Activated CD8-positive, alpha-beta memory T cell treated with anti-CD3 and anti-CD28 coated beads for 1 hour (primary cell): ENCODE measurements at places on chromosomes 7 and 10.

- DNase-seq, result no peak
These were observed 43.8 kb upstream of the SEMA3D start for GRCh38 chr7:85230623-85231022.

DNA sequence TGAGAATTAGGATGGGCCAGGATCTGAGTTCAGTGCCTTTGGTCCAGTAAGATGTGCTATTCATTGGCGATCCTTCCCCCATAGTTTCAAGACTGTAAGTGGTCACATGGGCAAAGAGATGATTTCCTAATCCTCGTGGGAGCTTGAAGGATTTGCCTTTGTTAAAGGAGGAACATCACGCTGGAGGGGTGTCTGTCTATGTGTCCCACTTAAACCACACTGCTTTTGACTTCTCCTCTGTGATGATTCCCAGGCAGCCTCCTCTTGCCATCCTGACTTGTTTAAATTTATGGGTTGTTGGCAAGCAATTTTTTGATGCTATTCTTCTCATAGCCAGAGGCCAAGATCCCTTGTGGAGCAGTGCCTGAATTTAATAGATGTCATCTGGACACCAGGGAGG lies 154.0 kb downstream of the TCF7L2 start:
- no peak for DNase-seq

DNA sequence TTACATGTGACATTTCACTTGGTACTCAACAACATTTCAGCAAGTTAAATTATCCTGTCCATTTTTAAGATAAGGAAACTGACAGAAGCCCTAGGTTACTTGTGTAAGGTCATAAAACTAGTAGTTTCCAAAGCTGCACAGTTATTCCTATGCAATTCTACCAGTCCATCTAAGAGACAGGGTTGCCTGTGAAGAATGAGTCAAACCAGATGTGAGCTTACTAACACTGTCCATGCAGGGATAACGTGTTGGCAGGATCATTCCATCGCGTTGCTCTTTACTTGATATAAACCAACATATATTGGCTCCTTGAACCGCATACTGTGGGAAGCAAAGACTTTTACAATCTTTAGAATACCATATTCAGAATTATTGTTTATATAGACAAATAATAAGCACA lies 280.9 kb upstream of the HGF start:
- no peak for DNase-seq

DNA sequence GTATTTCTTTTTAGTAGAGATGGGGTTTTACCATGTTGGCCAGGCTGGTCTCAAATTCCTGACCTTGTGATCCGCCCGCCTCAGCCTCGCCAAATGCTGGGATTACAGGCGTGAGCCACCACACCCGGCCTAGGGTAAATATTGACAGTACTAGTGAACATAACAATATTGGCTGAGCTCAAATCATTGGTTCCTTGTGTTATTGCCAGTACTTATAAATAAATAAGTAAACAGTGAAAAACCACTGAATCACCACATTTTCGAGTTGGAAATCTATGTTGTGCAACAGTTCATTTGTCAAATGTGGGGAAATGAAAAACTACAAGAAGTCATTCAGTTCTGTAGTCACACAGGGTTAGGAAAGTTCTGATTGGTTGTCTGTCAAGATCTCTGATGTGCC lies 15.8 kb downstream of the RPP30 start:
- DNase-seq, result no peak

GRCh38 chr10:46245381-46245900 lies 41.4 kb upstream of the ANTXRL start:
- DNase-seq, result no peak
